ENCODE measurements at places on chromosomes 12 and 14.

GRCh38 chr12:66500841-66501240 lies 178.0 kb downstream of the GRIP1 start:
- no peak for DNase-seq

DNA sequence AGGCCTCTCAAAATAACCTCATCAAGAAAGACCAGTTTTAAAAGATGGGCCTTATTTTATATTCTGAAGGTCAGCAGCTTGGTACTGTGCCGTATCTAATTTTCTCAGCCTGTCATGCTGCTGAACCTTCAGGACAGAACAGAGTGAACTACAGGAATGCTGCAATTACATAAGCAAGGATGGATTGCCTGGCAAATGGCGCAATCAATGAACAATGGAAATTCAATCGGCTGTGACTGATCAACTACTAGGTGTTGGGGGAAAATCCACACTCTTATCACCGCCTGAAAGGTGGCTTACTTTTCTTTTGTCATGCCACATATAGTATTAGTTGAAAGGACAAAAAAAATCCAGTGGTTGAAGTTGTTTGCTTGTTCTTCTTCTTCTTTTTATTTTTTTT lies 8.5 kb downstream of the ACSS3 start:
- DNase-seq, result no peak

- no peak for DNase-seq
These were observed 50.7 kb downstream of the TSPAN9 start for GRCh38 chr12:3127832-3128231.

GRCh38 chr12:116490471-116490870 lies 68.7 kb upstream of the MAP1LC3B2 start:
- DNase-seq, result no peak

- no peak for DNase-seq
These were observed 33.1 kb upstream of the DICER1 start for GRCh38 chr14:95190346-95190840.

DNA sequence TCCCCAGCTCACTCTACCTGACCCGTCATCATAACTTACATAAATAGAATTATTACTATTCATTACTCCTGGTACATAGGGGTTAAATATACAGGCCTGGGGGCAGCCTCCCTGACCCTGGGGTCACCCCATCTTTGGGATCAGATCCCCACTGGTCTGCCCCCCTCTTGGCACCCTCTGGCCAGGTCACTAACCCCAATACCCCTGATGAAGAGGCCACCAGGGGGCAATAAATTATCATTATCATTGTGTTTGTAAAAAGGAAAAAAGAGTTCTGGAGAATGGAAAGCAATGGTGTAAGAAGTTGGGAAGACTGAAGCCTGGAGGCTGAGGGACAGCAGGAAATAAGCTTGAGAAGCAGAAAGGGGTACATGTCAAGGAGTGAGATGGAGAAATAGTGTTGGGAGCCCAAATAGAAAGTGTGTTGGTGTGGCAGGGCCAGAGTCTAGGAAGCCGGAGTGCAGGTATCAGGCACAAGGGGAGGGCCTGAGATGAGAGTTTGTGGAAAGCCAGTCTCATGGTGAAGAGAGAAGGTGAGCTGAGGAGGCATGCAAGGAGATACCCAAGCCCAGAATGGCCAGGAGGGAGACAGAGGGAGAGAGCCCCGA lies 6.1 kb upstream of the AAAS start:
- DNase-seq, result peak; percentile 18

DNA sequence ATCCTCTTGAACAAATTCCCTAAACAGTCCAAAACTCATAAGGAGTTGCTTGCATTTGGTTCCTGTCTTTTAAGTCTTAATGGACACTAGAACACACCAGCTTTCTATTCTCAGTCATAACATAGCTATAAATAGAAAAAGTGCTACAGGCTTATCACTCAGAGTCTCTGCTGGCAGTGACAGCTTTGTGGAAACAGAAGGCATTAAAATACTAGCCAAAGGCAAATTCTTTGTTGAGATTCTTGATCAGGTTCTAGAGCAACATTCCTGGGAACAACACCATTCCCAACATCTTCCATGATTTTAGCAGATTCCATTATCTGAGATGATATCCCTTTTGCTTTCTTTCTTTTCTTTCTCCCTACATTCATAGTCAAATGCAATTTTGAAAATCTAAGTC lies 207.7 kb upstream of the PLEKHG7 start:
- DNase-seq, result no peak

DNA sequence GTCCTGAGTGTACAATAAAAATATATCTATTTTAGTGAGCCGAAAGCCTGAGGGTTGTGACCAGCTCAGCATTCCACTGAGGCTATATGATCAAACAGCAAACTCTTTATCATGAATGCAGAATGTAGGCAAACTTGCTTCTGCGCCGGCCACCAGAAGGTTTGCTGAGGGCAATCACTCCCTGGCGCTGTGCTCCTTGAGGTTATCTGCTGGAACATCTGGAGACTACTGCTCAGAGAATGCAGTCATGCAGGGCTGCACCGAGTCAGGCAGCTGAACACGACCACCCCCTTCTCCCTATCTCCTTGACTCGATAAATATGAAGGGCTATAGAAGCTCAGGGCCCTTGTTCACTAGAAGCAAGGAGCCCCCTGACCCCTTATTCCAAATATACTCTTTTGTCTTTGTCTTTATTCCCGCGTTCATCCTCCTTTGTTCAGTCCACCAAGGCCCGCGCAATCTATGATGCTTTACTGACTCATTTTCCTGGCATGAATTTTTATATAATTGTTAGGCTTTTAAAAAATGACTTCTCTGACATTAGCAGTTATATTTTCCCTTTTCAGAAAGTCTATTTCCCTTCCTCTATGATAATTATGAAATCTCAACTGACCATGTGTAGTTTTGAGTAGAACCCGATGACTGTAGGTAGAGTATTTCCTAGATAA lies 1089.3 kb downstream of the SLC16A7 start:
- no peak for DNase-seq

DNA sequence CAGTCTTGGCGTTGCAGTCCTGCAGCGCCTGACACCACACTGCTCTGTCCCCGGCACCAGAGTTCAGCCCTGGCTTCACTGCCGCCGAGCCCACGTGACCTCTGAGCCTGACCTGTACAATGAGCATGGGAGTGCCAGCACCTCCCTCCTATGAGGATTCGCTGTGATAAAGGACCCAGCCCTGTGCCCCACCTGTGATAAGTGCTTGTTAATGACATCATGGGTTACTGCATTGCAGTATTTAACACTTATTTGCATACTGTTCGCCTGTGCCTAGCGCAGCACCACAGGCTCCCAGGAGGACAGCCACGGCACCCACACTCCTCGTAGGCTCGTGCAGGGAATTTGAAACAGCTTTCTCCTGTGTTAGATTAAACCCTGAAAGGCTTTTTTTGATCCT lies 118.2 kb upstream of the GSC start:
- DNase-seq, result no peak

DNA sequence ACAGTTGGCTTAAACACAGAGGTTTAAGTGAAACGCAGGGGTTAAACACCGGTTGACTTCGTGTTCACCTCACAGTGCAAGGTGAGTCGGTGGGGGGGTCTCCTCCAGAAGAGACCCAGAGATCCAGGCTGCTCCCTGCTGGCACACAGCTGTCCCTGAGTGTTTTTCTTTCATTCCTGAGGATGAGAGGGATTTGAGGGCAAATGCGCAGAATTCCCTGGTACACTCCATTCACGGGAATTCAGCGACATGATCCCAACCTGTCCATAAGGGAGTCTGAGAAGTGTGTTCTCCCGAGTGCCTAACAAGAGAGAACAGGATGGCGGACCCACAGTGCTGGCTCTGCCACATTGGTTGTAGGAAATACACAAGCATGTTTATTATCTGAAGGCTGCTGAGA lies 107.2 kb upstream of the ESRRB start:
- DNase-seq, result no peak

- no peak for DNase-seq
These were observed 1358.8 kb downstream of the LRFN5 start for GRCh38 chr14:42965512-42965911.

DNA sequence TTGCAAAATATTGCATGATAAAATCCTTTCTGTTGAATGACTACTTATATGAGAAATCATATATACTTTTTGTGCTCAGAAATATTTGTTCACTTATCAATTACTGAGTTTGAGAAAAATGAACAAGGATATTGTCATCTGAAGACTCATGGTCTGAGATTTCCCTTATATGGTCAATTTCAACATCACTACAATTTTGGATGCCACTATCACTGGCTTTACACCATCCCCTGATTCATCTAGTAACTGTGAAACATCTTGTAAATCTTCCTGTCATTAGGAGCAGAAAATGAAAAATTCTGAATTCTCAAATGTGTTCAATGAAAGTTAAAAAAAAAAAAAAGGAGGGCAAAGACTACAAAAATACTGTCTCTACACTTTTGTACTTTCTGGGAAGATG lies 21.8 kb upstream of the GXYLT1 start:
- no peak for DNase-seq

DNA sequence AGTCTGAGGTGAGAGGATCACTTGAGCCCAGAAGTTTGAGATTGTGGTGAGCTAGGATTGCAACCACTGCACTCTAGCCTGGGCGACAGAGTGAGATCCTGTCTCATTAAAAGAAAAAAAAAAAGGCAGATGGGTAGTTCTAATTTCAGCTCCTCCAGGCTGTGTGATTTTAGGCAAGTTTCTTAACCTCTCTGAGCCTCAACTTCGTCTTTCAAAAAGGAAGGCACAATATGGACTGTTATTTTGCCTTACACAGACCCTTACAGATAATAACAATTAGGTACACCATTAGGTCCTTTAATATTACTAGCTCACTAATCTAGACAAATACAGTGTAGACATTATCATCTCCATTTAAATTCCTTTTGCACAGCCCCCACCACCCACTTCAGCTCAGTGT lies 4.8 kb upstream of the CCDC177 start:
- no peak for DNase-seq

GRCh38 chr14:78848234-78848820 lies 678.2 kb downstream of the NRXN3 start:
- DNase-seq, result peak; percentile 9

- no peak for DNase-seq
These were observed 62.8 kb upstream of the FAM222A start for GRCh38 chr12:109650808-109651207.

- DNase-seq, result no peak
These were observed 147.0 kb downstream of the SLC16A7 start for GRCh38 chr12:59742841-59743240.

DNA sequence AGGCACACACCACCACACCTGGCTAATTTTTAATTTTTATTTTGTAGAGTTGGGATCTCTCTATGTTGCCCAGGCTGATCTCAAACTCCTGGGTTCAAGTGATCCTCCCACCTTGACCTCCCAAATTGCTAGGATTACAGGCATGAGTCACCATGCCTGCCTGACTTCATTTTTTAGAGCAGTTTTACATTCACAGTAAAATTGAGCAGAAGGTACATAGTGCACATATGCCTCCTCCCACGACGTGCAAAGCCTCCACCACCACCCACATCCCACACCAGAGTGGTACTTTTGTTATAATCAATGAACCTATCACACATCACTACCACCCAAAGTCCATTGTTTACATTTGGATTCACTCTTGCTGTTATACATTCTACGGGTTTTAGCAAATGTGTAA lies 62.5 kb upstream of the PLEKHG3 start:
- DNase-seq, result no peak

GRCh38 chr12:116186482-116187150 lies 90.9 kb downstream of the MED13L start:
- no peak for DNase-seq

- no peak for DNase-seq
These were observed 30.8 kb upstream of the SOCS2 start for GRCh38 chr12:93541578-93542225.

GRCh38 chr12:23911574-23911973 lies 37.9 kb downstream of the SOX5 start:
- no peak for DNase-seq

DNA sequence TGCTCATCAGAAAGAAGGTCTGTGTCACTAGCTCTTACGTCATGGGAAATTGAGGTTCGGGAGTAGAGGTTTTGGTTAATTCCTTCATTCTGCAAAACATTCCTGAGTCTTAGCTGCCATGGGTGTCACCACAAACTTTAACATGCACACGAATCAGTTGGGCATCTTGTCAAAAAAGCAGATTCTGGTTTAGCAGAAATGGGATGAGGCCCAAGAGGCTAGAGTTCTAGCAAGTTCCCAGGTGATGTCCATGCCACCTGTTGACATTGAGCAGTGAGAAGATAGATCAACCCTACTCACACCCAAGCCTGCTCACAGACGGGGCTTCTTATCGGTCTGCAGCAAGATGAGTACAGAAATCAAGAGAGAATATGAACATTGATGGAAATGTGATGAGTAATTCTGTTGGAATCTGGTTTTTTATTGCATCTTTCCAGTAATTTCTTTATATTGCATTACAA lies 11.7 kb upstream of the RIN3 start:
- no peak for DNase-seq

DNA sequence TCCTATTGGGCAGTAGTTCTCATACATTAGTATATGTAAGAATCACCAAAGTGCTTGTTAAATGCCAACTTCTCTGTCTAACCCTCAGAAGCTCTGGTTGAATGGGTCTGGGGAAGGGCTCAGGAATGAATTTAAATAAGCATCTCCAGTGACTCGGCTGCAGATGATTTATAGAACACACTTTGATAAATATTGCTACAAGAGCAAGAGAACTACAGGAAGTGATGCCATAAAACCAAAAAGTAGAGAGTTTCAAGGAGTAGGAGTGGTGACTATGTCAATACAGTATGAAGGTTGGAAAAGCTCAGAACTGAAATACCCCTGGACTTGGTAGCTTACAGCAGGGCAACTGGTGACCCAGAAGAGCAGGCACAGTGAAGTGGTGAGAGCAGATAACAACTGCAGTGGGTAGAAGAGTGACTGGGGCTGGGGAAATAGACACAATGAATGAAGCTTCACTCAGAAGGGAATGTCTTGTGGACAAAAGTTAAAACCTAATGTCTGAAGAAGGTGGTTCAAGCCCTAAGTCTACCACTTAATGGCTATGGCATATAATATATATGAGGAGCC lies 8.0 kb upstream of the PLEKHA5 start:
- DNase-seq, result no peak

DNA sequence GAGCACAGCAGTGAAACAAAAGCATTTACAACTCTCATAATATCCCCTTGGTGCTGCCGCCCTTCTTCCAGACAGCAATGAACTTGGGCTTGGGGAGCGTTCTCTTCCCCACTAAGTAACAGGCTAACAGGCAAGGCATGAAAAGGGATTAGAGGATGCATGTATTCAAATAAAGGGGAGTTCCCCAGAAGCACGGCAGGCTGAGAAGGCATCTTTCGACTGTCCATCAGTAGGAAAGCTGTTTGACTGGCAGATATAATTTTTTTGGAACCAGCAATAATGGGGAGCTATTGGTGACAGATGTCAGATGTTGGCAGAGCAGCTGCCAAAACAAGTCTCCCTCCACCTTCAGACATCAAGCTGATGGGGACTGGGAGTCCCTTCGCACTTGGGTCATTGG lies 9.2 kb upstream of the TIGAR start:
- DNase-seq, result no peak

- DNase-seq, result no peak
These were observed 48.9 kb upstream of the RIN3 start for GRCh38 chr14:92464716-92465115.

DNA sequence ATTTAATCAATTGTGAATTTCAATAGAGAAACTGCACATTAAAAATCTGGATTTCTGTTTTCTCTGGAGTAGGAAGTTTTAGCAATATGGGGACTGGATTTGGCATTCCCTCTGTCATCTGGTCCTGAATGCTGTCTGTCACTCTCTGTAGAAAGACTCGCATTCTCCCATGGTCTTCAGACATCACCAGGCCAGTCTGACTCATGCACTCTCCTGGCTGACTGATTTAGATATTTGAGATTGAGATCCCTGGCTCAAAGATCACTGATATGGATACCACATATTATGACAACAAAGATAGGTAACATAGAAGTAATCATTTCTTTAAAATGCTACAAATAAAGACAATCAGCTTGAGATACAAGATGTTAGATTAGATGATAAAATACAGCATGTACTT lies 524.5 kb downstream of the GALC start:
- no peak for DNase-seq

All from CD4-positive, alpha-beta T cell treated with Interleukin-21 for 1 hour (primary cell).